DMS53 (cell line): ENCODE measurements at places on chromosomes 7 and 10.

DNA sequence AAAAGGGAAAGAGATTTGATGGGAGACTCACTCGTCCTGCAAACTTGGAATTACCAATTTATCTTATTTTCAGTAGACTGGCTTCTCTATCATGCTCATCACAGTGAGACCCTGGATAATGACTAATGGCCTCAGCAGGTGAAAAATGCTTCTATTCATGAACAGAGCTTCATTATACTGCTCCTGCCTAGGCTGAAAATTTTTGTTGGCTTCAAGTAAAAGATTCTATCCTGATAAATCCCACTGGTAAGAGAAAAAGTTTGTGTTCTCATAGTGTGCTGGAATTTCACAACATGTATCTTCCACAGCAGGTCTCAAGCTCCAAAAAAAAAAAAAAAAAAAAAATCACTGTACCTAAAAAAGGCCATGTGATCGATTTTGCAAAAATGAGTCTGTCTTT is 329.3 kb upstream of the FZD8 start:
- DNase-seq, result no peak

- no peak for DNase-seq
These were observed 361.1 kb downstream of the HGF start for GRCh38 chr7:81408728-81409127.

GRCh38 chr7:55429835-55430499 is 64.8 kb downstream of the LANCL2 start:
- no peak for DNase-seq

DNA sequence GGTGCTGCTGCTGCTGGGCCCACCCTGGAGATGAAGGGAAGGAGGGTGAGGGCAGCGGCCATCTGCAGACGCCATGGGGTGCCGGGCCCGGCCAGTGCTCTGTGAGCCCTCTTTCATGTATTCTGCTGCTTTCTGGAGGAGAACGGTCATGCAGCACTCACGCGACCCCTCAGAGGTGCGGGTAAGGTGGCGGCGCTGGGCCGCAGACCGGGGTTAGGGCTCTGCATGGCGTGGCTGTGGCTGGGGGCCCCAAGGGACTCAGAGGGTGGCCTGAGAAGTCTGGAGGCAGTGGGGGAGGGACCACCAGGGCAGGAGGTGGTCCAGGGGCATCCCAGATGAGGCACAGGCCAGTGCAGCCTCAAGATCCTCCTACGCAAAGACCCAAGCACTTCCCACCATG is 275.5 kb downstream of the ELFN1 start:
- no peak for DNase-seq

- no peak for DNase-seq
These were observed 77.9 kb upstream of the PFKP start for GRCh38 chr10:2989292-2989947.

DNA sequence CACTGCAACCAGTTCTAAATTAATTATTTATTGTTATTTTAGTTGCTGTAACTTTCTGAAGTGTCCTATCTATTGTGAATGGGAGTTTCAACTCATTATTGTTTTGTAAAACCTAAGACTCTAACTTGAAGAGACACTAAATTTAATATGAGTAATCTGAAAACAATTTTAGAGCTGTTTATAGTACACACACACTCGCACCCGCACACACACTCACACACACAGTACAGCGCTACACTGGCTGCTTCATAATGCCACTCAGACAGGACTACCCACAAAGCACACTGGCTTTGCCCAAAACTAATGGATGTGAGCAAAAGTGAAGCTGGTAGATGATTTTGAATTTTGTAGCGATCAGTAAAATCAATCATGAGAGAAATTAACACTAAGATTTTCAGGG is 238.9 kb upstream of the ETV1 start:
- DNase-seq, result no peak

- no peak for DNase-seq
These were observed 84.6 kb upstream of the NAMPT start for GRCh38 chr7:106369352-106369751.

- DNase-seq, result no peak
These were observed 56.7 kb downstream of the OSBPL3 start for GRCh38 chr7:24923172-24923865.

DNA sequence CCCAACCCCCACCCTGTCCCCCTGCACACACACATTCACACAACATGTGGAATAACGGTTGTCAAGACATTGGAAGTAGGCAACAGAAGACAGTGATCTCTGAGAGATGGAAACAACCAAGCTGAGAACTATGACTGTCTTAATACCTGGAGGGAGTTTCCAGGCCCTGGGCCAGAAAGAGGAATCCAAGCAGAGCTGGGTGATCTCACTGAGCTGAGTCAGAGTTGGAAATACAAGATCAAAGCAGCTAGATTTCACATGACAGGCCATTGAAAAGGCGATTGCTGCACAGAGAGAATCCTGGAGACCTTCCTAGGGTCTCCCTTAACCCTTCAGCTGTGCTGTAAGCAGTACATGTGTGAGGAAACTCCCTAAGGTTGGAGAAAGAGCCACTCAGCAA is 165.8 kb upstream of the PRSS1 start:
- DNase-seq, result no peak
